Caco-2 (cell line): ENCODE measurements at places on chromosomes 6 and 20.

DNA sequence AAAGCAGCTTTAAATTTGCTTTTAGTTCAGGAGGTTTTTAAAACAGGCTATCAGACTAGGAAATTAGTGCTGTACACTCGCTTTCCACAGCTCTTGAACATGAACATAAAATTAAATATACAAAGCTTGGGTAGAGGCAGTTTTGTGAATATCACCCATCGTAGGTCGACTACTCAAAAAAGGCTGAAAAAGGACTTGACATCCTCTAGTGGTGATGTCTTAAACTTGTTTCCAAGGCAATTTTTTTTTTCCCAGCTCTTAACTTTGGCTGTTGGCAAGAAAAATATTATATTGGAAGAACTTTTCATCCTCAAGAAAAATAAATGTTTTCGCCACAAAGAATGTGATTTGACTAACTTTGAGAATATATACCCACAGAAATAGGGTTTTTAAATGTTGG is 2.9 kb downstream of the MAP7 start:
- peak; percentile 30 for DNase-seq

DNA sequence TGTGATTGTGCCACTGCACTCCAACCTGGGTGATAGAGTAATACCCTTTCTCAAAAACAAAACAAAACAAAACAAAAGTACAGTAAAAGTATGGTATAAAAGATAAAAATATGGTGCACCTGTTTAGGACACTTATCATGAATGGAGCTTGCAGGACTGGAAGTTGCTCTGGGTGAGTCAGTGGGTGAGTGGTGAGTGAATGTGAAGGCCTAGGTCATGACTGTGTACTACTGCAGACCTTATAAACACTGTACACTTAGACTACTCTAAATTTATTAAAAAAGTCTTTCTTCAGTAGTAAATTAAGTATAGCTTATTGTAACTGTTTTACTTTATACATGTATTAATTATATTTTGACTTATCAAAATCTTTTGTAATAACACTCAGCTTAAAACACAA is 46.0 kb downstream of the ZFP64 start:
- no peak for DNase-seq

GRCh38 chr6:41796474-41796873 is 9.0 kb downstream of the TOMM6 start:
- DNase-seq: no peak

- DNase-seq: no peak
Observed at GRCh38 chr20:62120990-62121775, 1.1 kb upstream of the LSM14B start.

- no peak for DNase-seq
Observed at GRCh38 chr6:159797554-159797953, 2.5 kb upstream of the PNLDC1 start.

- no peak for DNase-seq
Observed at GRCh38 chr6:112249489-112249888, 4.9 kb downstream of the LAMA4 start.

GRCh38 chr6:17705428-17705777 is 1.3 kb downstream of the NUP153 start:
- DNase-seq: no peak

DNA sequence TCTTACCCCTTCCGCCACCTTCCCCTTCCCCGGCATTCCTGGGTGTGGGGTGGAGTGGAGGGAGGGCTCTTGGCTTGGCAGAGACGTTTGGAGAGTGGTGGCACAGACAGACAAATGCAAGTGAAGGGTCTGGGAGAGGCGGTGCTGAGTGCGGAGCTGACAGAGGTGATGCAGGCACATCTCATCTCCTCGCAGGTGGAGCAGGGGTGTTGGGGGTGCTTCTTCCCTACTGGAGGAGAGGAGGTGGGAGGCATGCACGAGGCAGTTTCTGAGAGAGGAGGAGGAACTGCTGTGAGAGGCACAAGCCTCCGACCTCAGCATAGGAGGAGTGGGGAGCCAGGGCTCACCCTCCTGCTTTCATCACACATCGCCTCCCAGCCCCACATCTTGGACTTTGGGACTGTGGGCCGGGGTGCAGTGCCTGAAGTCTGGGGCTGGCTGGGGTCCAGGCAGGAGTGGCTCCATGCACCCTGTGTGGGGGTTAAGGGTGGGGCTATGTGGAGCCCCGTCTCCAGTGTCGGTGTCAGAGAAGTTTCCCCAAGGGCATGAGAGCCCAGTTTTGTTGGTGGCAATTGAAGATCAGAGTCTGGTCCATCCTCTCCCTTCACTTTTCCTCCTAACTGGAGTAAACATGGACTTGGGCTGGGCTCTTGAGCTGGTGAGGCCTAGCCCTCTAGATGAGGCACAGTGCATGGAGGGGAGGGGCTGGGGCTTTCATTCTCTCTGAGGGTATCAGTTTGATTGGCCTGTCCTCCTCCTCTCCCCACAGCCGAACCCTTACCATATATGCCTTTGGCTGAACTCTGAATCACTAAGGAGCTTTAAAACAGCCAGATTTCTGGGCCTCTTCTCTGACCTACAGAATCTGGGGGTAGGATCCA is 20.2 kb upstream of the SLC22A7 start:
- DNase-seq: no peak

DNA sequence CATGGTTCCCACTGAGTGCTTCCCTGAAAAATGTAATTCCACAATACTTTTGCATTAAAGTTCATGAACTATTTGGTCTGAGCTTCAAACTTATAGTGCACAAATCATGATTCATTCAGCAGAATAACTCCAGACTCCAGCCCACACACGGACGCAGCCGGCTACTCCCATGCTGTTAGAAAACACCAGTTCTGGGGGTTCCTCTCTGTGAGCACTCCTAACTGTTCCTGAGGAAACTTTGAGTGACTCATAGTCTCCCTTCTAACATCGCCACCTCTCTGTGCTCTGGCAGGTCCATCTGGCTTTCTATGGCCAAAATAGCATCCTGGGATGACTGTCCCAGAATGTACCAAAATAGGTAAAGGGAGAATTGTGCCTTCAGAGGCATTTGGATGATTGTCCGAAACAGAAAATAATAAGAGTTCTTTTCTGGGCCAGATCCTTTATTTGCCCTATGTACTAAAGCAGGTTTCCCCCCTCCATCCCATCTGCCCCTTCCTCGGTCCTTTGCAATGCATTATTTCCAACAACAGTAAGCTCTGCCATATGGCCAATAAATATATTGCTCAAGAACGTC is 32.3 kb upstream of the LY86 start:
- DNase-seq: no peak

- DNase-seq: no peak
Observed at GRCh38 chr6:170464080-170464479, 89.0 kb downstream of the PSMB1 start.

- DNase-seq: no peak
Observed at GRCh38 chr6:13668291-13668928, 43.2 kb downstream of the RANBP9 start.

DNA sequence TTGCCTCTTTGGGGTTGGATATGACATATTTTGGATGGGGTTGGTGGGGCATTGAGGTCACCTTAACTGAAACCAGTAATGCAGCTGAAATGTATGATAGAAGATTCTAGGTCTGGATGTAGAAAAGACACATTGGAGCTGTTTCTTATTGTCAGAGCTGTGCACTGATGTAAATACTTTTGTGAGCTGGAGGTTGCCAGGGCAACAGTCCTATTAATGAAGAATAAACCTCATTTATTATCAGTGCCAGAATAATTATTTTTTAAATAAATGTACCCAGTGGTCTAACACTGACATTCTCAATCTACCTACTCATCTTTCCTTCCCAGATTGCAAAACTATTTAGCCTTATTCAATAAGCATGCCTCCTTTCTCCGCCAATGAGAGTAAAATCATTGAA is 57.0 kb downstream of the CAP2 start:
- no peak for DNase-seq

DNA sequence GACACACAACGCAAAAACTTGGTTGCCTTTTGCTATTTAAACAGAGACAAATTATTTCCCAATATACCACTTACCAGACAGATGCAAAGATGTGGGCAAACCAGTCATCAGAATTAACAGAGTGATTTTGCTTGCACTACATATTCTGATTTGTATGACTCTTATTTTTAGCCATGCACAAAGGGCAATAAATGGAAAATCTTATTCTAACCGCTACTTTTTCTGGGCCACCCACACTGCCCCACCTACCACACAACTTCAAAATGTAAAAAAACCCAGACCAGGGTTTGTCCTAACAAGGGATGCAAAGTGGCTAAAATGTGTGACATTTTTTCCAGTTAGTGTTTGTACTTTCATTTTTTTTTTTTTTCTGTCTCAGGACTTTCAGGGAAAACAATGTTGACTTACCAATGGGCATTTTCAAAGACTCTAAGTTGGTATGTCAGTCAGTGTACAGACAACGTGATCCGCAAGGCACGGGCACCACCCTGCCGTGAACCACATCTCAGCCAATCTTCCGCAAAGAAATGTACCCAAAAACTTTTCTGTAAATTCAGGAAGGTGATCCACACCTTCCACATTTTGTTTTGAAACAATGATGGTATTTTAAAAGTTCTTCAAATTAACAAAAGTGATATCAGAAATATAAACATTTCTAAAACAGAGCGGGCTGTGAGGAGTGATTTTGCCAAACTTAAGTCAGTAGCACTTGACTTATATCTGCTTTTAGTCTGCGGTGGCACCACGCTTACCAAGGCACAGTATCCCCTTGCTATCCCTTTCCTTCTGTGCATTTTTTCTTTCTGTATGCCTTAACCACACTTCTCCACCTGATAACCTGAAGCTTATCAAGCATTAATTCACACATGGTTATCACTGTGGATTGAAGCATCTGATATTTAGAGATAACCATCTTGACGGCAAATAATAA is 185.6 kb downstream of the GJA10 start:
- DNase-seq: no peak

DNA sequence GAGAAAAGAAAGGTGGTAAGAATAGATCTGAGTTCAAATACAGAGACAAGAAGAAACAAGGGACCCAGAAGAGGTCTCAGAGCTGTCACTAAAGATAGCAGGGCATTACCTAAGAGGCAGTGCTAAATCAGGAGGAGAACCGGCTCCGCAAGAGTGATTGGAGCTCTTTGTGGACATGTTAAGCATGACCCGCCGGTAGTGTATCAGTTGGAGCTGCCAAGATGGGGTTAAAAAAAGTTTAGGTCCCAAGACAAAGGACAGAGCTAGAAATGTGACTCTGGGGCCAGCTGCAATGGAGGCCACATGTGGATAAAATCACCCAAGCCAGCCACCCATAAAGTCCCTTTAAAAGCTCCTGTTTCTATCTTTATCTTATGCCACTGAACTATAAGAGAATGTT is 93.4 kb downstream of the MBOAT1 start:
- no peak for DNase-seq

DNA sequence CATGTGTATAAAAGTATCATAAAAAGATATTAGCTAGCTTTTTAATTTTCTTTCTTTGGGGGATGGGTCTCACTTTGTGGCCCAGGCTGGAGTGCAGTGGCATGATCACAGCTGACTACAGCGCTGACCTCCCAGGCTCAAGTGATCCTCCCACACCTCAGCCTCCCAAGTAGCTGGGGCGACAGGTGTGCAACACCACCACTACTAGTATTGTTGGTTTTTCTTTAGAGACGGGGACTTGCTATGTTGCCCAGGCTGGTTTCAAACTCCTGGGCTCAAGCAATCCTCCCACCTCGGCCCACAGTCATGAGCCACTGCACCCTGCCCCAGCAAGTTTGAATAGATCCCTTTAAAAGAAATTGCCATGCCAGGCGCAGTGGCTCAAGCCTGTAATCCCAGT is 6.5 kb downstream of the TCFL5 start:
- no peak for DNase-seq

DNA sequence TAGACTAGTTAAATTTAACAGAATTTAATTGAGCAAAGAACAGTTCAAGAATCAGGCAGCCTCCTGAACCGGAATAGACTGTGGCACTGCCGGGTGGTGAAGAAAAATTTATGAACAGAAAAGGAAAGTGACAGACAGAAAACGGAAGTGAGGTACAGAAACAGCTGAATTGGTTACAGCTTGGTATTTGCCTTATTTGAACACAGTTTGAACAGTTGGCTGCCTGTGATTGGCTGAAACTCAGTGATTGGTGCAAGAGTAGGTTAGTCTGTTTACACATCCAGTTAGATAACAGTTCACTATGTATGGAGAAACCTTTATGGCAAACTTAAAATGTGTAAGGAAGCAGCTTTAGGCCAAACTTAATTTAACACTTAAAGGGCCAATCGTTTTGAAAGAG is 116.0 kb upstream of the CITED2 start:
- peak; percentile 69 for DNase-seq

GRCh38 chr20:10093087-10093591 is 58.4 kb downstream of the ANKEF1 start:
- no peak for DNase-seq

GRCh38 chr6:139705284-139705683 is 330.8 kb upstream of the CITED2 start:
- no peak for DNase-seq

DNA sequence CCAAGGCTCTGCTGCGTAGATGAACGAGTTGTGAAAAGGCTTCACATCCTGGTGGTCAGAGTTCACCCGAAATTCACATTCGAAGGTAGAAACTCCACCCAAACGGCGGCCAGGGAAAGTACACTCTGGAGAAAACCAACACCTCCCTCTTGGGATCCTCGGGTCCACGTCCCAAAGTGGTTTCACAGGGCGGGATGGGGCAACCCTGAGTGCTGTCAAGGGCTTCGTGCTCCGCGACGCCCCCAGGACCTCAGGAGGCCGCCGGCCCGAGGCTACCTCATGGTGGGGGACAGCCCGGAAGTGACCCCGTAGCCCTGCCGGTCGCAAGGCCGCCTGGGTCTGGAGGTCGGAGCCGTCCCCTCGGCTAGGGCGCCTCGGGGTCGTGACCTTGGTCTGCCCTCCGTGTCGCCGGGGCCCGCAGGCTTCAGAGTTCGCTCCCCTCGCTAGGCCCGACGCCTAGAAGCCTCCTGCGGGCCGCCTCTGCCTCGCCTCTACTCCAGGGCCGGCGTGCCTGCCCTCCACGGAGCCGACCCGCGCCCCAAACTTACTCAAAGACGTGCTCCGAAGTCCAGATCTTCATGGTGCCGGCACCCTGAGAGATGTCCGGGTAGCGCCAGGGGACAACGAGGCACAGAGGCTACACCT is at the start of gene PRELID3B:
Gene PRELID3B (minus strand): TSS at position 636 of the 645 bp plus-strand sequence. CDS start 56 bp downstream, at position 580.
- DNase-seq: peak; percentile 81

DNA sequence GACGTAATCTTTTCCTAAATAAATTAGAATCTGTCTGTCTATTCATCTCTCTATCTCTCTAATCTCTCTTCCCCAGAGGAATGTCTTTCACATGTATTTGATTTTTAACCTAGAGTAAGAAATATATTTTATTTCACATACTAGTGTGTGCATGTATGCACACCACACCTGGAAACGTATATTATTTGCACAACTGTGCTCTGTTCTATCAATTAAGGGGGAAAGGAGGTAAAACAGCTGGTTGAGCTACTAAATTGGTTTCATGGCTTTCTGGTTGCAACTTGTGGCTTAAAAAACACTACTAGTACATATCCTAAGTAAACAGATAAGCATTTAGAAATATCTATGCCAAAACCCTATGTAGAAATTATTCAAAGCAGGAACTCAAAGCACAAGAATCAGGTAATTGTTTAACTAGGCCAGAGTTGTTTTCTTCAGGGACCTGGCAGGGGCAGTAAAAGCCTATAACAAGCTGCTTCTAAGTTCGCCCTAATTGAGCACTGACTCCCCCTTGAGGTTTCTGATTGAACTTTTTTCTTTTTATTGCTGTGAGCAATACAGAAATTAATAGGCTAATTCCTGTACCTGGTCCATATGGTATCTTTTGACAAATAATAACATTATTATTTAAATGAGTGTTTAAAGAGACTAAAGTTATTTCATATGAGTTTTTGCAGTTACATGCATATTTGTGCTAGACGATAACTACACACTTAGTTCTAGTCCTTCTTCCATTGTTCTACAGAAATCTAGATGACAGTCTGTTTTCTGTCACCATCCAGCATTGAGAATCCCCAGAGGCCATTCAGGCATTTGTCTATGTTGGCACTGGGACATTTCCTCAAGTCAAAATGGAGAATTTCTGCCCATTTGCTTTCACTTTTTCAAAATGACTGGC is 88.6 kb downstream of the MCHR2 start:
- no peak for DNase-seq
